ENCODE measurements at places on chromosomes 11 and 22.

GRCh38 chr22:24466716-24467328 is 28.3 kb upstream of the UPB1 start:
- no peak for DNase-seq

DNA sequence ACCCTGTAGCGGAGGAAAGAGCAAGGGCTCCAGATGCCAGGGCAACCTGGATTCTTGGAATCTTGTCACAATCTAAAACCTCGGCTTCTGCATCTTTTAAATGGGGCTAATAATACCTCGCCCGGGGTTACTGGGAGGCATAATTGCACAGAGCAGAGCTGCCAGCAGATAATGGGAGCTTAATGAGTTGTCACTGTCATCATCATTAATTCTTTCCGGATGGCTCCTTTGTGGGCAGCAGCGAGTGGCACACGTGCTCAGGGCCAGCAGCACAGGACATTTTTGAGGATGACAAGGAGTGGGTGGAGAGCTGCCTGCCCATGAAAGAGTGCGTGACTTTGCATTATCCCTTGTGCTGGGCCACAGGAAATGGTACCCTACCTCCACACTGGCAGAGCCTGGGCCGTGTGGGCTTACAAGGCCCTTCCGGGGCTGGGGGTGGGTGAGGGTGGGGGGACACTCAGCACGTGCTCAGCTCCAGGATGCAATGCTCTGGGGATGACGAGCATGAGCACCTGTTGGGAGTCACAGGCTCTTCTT is 5.7 kb downstream of the PDGFB start:
- no peak for DNase-seq

DNA sequence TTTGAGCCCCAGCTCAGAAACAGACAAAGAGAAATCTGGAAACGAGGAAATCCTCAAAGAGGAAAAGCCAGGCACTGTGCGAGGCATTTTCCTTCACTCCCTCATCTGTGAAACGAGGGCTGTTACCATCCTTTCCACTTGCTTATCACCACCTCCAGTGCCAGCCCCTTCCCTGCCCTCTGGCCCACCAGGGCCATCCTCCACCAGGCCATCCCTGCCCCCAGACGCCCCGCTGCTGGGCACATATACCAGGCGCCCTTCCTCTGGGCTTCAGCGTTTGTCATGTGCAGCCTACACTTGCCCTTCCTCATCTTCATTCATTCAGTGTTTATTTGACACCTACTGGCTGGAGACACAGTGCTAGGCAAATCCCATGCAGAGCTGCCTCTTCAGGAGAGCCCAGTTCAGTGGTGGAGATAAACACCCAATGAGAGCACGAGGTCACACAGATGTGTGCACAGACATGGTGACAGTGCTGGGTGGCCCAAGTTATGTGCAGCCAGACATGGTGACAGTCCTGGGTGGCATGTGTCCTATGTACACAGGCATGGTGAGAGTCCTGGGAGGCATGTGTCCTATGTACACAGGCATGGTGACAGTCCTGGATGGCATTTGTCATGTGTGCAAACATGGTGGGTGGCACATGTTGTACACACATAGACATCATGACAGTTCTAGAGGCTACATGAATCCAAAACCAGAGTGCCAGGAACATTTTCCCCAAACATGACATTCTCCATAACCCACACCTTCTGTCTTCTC is 9.7 kb downstream of the SPTBN2 start:
- DNase-seq: no peak

- DNase-seq: no peak
Observed at GRCh38 chr22:26885441-26886261, 228.3 kb downstream of the MIAT start.

GRCh38 chr11:120137611-120138521 is at the start of gene TRIM29:
Gene TRIM29, minus strand, starts transcription at chr11:120138113. Its CDS starts 82 bp downstream, at chr11:120138031.
- DNase-seq: peak; percentile 4

DNA sequence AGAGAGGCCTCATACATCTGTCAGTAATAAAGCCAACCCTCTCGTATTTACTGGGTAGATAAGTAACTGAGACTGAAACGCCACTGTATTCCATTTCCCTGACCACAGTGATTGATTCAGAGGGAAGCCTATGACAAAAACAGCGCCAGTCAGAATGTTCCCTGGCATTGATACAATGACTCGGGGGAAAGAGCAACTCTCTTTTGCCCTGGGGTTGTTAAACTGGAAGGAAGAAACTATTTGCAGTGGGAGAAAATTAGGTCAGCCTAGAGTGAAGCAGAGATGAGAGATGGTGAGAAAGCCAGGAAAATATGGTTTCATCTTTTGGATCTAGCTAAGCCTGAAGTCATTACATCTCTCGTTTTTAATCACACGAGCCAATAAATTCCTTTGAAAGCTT is 48.6 kb upstream of the RBFOX2 start:
- DNase-seq: no peak

DNA sequence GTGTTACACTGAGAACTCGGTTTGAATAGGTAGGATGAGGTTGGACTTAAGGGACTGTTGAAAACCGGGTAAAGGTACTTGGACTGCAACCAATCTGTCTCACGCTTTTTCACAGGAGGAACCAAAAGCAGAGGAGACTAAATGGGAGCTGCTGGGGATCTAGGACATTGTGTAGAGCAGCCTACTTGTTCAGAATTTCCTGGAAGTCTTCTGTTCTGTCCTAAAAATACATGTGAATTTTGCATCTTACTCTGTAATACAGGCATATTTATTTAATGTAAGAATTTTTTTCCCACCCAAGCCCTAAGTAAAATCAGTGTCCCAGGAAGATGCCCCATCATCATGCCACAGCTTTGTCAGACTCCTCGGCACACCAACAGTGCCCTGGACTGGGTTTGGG is 52.1 kb upstream of the TBCEL start:
- DNase-seq: no peak

DNA sequence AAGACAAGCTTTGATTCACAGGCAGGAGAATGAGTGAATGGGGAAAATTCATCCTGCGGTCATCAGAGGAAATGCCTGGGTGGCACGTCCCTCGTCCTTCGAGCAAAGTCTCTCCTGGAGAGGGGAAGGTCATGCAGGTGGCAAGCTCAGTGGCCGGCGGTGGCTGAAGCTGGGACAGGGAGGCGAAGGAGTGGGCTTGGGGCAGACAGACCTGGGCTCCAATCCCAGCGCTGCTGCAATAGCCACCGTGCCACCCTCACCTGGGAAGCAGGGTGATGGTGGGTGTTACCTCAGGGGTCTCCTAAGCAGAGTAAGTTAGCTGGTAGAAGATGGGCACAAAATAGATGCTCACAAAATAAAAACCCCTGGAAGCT is 22.4 kb upstream of the CACNG2 start:
- DNase-seq: no peak

DNA sequence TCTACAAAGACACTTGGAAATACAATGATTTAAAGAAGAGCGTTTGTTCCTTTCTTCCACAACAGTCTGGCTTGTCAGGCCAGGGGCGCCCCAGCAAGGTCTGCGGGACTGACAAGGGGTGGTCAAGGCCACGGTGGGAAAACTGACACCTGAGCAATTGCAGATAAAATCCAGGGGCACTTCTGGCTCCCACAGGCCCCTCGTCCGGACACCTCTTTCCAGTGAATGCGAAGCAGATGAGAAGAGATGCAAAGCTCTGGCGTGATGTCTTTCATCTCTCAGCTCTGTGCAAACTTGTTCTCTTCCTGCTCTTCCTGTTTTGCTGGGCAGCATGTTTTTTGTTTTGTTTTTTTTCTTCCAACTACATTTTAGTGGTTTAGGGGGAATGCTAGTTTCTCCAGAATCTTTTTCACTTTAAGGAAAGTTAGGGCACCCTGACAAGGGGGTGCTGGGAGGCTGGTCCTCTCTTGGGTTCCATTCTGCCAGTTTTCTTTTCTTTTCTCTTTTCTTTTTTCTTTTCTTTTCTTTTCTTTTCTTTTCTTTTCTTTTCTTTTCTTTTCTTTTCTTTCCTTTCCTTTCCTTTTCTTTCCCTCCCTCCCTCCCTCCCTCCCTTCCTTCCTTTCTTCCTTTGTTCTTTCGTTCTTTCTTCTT is 11.1 kb upstream of the CBX6 start:
- no peak for DNase-seq

- no peak for DNase-seq
Observed at GRCh38 chr11:60563553-60564235, 48.5 kb downstream of the MS4A13 start.
